ENCODE measurements at places on chromosomes 4 and X.

- no peak for DNase-seq
Measured at GRCh38 chr4:48557478-48557877, 67.4 kb downstream of the ZAR1 start.

GRCh38 chrX:155314260-155314659, 20.2 kb downstream of the CLIC2 start:
- no peak for DNase-seq

DNA sequence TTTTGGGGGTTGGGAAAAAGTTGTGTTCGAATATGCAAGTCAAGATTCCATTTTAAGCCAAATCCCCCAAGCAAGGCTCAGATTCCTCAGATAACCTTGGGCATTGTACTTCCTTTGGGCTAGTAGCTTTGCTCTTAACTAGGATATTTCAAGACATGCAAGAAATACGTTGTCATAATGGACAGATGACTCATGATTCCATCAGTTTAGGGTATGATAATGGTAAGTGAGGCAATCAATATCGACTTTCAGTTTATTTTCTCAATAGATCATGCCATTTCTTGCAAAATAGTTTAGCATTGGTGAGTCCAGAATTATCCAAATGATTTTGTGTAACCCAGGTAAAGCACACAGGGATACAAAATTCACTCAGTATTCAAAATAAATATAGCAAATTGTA, 25.4 kb downstream of the CFAP299 start:
- no peak for DNase-seq

DNA sequence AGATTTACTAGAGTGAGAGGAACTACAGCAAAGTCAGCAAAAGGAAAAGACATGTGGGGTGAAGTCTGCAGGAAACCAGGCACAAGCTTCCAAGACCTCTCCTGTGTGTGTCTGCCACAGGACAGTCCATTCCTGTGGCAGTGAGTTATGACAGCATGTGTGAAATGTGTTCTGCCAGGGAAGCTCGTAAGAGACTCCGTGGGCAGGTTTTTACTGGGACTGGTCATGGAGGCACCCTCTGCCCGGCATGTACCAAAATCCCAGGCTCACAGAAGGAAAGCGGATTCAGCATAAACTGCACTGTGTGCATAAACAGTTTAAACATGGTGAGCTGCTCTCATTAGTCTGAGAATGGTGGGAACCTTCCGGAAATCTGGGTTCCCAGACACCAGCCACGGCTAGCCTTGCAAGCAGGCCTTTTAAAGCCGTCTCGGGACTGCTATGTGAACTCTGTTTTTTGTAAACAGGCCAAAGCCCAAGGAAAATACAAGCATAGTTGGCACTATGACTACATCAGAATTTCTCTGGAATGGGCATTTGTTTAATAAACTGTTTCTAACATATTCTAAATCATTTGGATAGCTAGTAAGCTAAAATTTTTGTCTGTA, 288.5 kb downstream of the TENM3 start:
- no peak for DNase-seq

GRCh38 chr4:151202851-151203455, 74.0 kb upstream of the PRSS48 start:
- no peak for DNase-seq

DNA sequence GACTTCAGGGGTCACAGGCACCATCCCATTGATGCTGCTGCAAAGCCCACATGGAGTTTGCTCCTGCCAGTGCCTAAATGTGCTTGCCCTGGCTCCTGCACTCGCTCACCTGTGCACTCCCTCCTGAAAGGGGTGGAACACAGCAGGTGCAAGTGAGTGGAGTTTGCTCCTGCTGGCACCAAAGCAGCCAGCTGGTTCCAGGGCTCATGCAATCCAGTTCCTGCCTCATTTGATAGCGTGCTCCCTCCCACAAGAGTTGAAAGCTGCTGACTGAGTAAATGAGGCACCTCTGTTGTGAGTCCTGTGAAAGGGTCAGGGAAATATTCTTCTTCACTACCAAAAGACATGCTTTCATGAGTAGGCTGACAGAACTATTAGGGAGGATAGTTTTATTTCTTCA, 30.5 kb downstream of the CXCL8 start:
- no peak for DNase-seq

DNA sequence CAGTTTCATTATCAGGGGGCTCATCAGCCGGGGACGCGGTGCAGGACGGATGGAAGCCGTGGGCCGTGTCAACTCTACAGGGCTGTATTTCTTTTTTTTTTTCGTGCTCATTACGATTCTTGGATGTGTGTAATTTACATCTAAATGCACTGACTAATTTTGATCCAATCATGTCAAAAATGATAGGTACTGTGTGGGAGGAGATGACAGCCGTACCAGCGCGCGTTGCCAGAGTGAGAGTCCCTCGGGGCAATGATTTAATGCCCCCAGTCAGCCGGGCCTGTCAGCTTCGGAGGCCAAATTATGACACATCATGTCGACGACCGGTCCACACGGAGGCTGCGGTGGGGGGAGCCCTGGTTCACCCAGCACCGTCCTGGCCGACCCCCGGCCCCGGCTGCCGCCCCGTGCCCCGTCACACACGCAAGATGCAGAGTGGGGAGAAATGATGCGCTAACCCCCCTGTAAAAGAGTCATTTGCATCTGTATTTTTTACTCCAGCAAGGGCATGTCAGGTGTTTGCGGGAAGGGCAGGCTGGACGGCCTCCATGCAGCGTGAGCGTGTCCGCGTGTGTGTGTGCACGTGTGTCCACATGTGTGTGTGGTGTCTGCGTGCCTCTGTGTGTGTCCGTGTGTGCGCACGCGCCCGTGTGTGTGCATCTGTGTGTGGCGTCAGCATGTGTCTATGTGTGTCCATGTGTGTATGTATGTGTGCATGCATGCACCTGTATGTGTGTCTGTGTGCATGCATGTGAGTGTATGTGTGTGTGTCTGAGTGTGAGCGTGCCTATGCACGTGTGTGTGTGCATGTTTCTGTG, 74.3 kb upstream of the PPP2R3B start:
- no peak for DNase-seq

- DNase-seq = no peak
Measured at GRCh38 chrX:130772776-130773143, 130.2 kb downstream of the ENOX2 start.

DNA sequence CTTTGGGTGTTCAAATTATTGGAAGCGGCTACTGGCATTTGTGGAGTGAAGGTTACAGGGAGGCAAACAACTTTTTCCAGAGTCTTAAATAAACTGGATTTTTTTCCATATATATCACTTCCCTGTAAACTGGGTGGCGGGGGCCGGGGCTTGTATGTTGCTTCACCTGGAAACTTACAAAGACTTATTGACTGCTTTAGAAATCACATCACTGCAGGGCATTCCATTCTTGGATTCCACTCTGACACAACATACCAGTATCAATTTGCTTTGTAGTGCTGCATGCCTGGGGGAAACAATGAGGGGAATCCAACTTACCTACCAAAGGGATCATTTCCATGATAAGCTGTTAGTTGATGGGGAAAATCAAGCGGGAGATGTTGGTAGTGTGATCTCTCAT, 21.7 kb upstream of the FAM156A start:
- no peak for DNase-seq

DNA sequence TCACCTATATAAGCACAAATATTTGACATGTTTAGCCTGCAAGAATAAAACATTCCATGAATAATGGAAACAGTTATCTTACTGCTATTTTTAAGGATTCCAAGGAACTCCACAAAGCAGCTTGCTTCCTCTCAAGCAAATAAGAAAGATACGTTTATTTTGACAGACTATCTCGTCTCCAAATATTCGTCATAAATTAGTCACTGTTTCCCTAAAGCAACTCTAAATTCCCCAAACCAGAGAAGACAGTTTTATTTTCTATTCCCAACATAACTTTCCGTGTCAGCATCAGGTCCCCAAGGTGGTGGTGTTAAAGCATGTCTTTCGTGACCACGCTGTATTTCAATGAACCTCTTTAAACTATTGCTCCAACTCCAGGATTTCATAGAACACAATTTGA, 24.3 kb upstream of the DKK2 start:
- DNase-seq = no peak

DNA sequence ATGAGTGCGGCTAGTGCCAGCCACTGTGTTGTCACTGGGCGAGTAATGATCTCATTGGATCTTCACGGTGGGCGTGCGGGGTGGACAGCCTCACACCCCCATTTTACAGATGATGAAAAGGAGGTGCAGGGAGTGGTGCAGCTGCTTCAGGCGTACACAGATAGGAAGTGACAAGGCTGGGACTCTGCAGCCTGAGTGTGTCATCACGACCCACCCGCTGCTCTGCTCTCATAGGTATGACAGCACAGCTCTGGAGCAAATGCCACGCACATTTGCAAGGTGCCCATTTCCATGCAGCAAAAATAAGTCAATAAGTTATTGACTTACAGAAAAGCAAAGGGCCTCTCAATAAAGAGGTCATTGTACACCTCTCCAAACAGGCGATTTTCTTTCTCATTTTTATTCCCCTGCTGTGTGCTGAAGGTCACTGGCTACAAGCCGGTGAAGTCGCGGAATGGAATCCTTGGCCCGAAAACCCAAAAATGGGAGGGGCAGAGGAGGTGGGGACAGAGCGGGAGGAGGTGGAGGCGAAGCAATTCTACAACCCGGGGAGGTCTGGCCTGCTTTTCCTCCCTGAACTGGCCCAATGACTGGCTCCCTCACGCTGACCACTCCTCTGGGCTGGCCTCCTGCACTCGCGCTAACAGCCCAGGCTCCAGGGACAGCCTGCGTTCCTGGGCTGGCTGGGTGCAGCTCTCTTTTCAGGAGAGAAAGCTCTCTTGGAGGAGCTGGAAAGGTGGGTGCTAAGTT, at the start of gene SOD3:
Gene SOD3, plus strand, starts transcription at position 658 of the 750 bp plus-strand sequence. CDS start 3,949 bp downstream, outside the sequence.
- DNase-seq = no peak

DNA sequence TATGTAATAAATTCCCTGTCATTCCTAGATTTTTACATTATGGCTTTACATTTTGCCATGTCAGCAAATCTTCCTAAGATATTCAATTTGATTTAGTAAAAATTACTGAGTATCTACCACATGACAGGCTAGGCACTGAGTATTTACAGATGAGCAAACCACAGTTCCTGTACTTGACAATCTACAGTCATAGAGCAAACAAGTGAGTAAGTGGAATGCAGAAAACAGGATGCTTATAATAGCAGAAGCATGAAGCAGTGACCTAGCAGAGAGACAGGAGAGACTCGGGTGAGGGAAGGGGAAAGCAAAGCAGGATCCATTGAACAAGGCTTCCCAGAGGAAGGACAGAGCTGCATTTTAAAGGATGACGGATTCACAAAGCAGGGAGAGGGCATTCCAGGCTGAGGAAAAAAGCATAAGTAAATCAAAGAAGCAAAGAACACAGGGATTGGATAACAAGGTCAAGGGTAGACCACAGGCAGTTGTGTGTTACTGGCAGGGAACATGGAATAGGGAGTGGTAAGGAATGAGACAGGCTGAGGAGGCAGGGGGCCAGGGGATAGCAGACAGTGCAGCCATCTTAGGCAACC, 124.7 kb upstream of the C1QTNF7 start:
- DNase-seq = no peak

DNA sequence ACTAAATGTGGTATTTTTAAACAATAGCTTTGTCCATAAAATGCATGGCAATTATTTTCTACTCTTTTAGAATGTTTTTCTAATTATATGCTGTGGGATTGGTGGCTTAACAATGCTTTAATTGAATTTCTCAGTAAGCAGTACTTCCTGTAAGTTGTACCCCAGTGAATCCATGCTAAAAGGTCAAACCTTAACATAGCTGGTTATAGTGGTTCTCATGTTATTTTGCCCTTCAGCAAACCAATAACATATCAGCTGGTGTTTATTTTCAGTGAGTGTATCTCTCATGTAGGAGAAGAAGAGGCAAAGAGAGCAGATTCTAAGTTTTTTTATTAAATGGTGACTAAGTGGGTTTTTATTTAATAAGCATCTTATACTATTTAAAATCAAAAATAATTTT, 41.5 kb downstream of the BTC start:
- DNase-seq = no peak

DNA sequence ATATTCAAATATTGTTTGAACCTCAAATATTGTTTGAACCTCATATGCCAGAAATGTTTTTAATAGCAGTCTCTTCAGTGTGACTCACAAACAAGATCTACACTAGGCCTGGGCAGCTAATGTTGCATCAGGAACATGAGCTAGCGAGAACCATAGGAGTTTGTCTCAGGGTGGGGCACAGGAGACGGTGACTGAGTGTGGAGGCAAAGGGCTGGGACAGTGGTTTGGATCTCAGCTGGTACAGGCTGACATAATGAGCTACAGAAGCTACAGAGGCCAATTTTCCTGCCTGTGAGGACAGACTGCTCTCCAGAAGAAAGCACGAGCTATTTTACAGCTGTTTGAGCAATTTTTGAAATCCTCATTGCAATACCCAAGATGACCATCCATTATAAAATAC, 224.7 kb downstream of the CENPC start:
- no peak for DNase-seq

- no peak for DNase-seq
Measured at GRCh38 chrX:147072747-147073146, 258.2 kb upstream of the CXorf51A start.

DNA sequence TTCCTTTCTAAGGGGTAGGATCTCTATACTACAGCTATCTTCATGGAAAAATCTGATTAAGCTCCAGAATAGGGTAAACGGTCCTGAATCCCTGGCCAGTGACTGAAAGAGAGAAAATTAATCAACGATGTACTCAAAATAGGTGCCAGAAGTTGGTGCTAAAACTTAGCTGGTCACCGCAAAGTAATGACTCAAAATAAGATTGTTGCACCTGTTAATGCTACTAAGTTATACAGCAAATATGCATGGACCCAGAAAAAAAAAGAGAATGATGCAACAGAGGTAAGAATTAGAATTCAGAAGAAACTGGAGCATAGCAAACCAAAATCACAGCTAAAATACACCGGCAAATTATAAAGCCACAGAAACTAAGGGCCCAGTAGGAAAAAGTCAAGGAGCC, 239.7 kb upstream of the FAM241A start:
- DNase-seq = no peak

- DNase-seq = no peak
Measured at GRCh38 chrX:39903937-39904336, 193.8 kb downstream of the BCOR start.

GRCh38 chr4:110196871-110197528, 1.4 kb downstream of the ELOVL6 start:
- no peak for DNase-seq

DNA sequence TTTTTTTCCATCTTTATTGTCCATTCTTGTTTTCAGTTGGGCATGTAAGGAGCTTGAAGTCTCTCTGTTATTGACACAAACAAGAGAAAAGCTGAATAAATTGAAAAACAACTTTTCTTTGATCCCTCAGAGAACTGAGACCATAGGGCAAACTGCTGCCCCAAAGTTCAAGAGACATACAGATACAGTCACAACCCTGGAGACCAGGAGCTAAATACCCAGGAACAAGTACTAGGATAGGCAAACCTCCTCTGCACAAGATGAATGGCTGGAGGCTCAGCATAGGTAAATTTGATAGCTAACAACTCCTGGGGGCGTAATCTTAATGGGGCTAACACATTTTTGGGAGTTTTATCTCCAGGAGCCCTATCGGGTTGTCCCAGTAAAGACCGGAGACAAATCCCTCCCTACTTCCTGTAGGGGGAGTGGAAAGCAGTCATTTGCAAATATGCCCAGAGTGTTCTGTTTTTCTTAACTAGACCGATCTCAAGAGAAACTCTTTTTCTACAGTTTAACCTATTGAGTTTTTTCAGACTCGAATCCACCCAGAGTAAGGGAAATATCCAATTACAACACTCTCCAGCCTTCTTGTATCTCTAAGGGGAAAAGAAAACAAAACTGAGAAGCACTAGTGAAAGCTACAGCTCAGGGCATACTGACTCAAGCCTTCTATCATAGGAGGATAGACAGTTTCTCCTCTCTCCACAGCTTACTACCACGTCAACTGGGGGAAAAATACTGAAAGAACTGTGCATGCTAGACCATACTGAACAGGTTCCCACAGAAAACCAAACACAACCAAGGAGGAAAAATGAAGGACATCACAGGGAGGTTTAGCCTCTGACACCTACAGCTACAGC, 23.1 kb downstream of the MAGEA8 start:
- DNase-seq = no peak

Measured in activated CD4-positive, CD25-positive, alpha-beta regulatory T cell treated with anti-CD3 and anti-CD28 coated beads, Interleukin-2, amount 50 U/mL, for 16 hours (primary cell).